ENCODE measurements at places on chromosomes 3 and 15.

DNA sequence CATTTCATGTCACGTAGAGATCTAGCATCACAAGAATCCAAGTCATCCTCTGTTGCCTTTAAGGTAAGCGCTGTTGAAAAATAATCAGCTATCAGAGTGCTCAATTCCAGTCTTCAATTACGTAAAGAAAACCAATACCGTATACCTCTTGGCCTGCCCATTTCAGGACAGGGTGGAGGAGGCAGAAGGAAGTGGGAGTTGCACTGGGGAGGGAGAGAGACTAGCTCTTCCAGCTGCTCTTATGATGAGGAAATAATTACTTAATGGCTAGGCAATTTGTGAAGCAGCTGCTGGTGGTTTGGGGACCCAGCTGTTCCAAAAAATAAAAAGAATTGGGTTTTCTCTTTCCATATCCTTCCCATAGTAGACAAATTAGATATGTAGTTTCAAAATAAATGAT, 365.8 kb upstream of the MCTP2 start:
- no peak for DNase-seq

DNA sequence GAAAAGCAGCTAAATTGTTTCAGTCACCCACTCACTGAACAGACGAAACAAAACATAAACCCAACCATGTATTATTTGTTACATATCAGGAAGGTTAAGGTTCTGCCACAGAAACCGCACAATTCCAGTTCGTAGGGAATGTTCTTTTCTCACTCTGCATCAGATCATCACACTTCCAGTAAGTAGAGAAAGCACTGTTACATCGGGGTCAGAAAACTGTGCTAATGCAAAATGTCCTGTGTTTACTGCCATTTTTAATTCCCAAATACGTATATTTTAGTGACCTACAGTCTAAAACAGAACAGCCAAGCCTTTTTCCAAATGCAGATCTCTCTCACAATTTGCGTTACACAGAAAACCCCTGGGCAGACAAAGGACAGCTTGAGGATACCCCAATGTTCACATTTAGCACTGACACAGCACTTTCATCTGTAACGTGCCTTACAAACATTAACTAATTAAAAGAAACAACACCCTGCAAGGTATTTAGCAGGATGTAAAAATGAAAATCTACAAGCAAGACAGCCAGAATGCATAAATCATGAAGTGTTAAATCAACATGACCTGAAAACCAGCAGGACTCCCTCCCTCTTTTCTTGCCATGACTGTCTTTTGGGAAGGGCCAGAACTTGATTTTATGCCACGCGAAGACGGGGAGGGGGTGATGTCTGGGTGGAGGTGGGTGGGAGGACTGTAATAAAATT, 34.8 kb upstream of the SKIL start:
- DNase-seq = peak; percentile 84

DNA sequence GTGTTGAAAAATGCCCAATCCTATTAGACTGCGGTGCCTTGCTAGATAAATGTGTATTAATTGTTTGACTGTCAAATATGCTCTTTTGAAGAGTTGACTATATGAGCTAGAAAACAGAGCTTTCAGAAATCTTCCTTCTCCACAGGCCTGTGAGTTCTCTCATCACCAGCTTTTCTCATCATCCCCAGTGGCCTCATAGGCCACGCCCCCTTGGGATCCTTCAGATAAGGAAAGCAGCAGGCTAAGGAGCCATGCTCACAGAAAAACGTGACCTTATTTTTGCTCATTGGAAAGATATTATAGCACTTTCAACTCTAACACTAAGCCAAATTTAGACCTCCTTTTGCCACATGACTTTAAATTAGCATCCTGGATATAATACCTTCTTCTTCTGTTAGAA, 514.4 kb upstream of the ARRDC4 start:
- no peak for DNase-seq

- no peak for DNase-seq
Observed at GRCh38 chr15:81268881-81269601, 54.9 kb downstream of the STARD5 start.

DNA sequence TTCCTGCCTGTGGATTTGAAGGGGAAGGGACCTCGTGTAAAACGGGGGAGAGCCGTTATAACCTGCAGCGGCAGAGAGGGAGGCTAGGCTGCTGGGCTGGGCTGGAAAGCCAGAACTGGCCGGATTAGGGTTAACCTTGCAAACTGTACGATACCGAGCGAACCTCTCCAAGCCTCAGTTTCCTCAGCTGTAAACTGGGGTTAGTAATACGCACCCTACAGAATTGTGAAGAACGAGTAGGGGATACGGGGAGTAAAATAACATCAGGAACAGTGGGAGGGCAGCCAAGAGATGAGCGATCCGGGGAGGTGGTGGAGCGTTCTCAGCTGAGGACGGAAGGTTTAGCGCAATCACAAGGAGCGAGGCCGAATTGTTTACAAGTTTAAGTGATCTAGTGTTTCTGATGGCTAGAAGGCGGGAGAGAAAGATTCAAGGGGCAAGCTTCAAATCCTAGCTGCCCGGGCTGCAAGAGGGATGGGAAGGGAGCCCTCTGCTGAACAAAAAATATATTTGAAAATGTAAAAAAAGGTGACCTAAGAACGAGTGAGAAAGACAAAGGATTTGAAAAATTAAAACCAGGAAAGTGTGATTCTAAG, 768 bp upstream of the SEMA5B start:
- DNase-seq = peak; percentile 89

DNA sequence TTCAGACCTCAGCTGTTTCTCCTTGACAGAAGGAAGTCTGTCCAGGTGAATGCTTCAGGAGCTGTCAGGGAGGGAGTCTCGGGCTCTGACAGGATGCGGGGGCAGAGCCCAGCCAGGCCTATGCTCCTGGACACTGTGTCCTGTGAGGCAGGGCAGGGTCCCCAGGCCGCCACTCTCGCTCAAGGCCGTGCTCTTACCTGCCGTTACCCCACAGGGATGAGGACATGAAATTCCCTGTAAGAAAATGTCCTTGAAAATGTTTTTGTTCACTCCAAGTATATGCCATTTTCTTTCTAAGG, 63.9 kb downstream of the BOC start:
- DNase-seq = no peak

- DNase-seq = peak; percentile 58
Observed at GRCh38 chr15:91515188-91515754, 338.2 kb upstream of the SLCO3A1 start.

- DNase-seq = no peak
Observed at GRCh38 chr3:50441424-50442217, 61.8 kb downstream of the CACNA2D2 start.

- no peak for DNase-seq
Observed at GRCh38 chr3:189745622-189746021, 114.4 kb downstream of the TP63 start.

GRCh38 chr15:49137861-49138260, 17.5 kb downstream of the COPS2 start:
- DNase-seq = peak; percentile 27

All from choroid plexus epithelial cell (primary cell).